Right ventricle myocardium inferior (tissue), 1 donor: ENCODE measurements at places on chromosomes 5 and 9. TPM values are rescaled to one million over a fixed set of nuclear protein-coding genes. Genes with fewer than 3 reads are reported as not detected.

DNA sequence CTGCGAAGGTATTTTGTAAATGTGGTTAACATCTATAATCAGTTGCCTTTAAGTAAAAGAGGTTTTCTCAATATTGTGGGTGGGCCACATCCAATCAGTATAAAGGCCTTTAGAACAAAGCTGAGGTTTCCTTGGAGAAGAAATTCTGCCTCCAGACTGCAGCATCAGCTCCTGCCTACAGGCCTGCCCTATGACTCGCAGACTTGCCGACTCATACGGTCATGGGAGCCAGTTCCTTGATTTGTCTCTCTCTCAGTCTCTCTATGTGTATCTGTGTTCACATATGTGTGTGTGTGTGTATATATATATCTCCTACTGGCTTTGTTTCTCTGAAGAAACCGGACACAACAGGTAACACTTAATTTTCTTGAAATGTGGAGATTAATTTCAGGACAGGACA, 45.3 kb downstream of the SLC36A1 start:
- DNase-seq = no peak

DNA sequence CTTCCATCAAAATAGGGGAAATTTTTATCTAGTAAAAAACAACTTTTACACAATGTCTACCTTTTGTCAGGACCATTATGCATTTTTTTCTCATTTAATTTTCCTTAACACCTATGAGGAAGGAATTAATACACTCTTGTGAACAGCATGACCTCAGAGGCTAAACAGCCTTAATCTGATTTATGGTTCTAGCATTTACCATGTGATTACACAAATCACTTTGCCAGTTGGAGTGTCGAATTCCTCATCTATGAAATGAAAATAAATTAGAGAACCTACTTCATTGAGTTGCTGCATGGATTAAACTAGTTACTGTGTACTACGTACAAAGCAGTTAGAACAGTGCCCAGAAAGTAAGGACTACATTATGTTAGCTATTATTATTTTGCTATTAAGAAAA, 187.7 kb upstream of the MPDZ start:
- no peak for DNase-seq

- peak; percentile 74 for DNase-seq
Measured at GRCh38 chr5:152288499-152288898, 116.6 kb downstream of the NMUR2 start.

GRCh38 chr5:146836226-146836842, 42.2 kb downstream of the PPP2R2B start:
- no peak for DNase-seq

GRCh38 chr9:107177857-107178256, 105.2 kb upstream of the RAD23B start:
- no peak for DNase-seq

- no peak for DNase-seq
Measured at GRCh38 chr5:93800988-93801811, 59.8 kb upstream of the POU5F2 start.

- DNase-seq = no peak
Measured at GRCh38 chr5:53161876-53162275, 52.3 kb upstream of the MOCS2 start.

DNA sequence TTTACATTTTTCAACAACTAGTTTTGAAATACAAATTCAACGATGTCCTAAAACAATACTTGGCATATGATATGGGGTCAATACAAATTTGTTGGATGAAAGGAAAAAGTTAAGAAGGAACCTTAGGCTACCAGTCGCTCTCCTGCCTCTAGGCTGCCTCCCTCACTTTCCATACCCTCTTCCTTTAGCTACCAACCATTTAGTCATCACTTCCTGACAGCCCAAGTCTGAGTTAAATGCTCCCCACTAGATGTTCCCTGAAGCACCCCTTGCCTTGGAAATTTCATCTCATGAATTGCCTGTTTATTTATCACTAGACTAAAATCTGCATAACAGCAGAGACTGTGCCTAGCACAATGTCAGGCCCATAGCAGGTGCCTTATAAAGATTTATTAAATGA, 2.7 kb upstream of the LARS1 start:
- no peak for DNase-seq

DNA sequence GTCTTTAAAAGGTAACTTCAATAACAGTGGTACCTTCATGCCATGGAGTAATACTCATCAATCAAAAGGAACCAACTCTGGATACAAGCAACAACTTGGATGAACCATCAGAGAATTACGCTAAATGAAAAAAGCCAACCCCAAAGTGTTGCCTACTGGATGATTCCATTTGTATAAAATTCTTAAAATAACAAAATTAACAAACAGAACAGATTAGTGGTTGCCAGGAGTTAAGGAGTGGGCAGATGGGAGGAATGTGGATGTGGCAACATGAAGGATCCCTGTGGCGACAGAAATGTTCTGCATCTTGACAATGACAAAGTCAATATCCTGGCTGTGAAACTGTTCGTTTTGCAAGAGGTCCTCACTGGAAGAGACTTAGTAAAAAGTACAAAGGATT, 50.5 kb downstream of the SPTLC1 start:
- no peak for DNase-seq

DNA sequence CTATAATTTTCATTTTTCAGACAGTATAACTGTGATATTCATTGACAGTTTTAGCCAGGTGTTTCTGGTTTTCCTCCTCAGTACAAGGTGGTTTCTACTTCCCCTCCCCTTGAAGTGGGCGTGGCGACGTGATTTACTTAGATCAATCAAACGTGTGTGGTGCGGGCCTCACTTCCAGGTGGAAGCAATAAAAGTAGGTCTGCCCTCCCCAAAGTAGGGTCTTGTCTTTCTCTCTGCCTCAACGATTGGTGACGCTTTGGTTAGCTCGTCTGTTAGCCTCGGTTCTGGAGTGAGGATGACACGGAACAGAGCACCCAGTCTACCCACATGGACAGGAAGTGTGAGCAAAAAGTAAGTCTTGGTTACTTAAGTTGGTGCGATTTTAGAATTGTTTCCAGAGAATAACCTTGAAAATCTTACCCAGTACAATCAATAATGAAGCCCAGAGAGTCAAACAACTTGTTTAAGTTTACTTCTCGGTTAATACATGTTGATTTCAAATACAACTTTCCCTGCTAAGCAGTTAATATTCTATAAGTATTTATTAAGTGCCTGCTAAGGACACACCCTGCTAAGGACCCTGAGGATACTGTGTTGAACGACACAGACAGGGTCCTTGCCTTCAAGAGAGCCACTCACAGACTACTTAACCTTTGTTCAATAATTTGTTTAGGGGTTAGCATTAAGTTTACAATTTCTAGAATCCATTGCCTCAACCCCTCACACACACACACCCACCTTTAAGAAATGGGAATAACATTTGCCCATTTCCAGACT, 48.4 kb downstream of the COX7C start:
- DNase-seq = no peak

GRCh38 chr5:178487911-178488600, 102.1 kb downstream of the COL23A1 start:
- DNase-seq = no peak

DNA sequence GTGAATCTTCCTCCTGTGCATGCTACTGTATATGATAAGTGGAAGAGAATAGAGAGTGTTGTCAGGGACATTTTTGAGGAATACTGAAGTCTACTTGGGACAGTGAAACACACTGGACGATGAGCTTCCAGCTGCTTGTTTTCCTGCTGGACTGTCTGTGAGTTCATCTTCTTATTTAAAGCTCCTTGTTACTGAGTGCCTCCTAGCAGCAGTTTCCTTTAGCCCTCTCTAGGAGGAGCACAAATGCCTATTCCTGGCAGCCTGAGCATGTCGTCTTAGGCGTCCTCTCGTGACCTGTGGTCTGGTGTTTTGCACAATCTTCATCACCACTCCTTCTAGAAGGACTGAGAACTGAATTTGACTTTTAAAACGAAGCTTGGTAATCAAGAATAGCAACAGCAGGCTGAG, 43.8 kb downstream of the ANKRD33B start:
- DNase-seq = no peak

- DNase-seq = no peak
Measured at GRCh38 chr9:3823842-3824475, 298.2 kb upstream of the RFX3 start.

GRCh38 chr5:157046041-157046440, 12.9 kb downstream of the HAVCR1 start:
- no peak for DNase-seq

DNA sequence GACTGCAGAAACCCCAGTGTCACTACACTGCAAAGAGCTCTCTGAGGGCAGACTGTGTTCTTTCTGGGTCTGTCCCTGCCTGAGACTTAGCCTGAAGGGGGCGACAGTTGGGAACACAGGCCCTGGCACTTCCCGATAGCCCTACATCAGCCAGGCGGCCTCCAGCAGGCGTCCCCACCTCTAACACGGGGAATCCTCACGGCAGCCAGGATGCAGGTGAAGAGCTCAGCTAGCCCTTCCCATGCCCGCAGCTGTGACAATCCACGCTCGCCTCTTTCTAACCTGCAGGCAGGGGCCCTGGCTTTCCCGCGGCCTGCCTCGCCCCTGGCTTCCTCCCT, 5.9 kb downstream of the MED22 start:
- DNase-seq = no peak

Gene SLC25A2
- total RNA-seq = not detected

Gene SPATA31D4
- total RNA-seq = not detected

Gene MOB3B
- total RNA-seq = 1.5 TPM

Gene PCDHB5
- 1.6 TPM for total RNA-seq

Gene ARHGEF28
- 1.9 TPM for total RNA-seq

Gene SH3GL2
- total RNA-seq = 0.51 TPM
